Activated CD4-positive, alpha-beta T cell treated with anti-CD3 and anti-CD28 coated beads for 48 hours (primary cell): ENCODE measurements at places on chromosomes 5 and 9.

- DNase-seq: no peak
These were observed 23.6 kb upstream of the CSF1R start for GRCh38 chr5:150109921-150110320.

DNA sequence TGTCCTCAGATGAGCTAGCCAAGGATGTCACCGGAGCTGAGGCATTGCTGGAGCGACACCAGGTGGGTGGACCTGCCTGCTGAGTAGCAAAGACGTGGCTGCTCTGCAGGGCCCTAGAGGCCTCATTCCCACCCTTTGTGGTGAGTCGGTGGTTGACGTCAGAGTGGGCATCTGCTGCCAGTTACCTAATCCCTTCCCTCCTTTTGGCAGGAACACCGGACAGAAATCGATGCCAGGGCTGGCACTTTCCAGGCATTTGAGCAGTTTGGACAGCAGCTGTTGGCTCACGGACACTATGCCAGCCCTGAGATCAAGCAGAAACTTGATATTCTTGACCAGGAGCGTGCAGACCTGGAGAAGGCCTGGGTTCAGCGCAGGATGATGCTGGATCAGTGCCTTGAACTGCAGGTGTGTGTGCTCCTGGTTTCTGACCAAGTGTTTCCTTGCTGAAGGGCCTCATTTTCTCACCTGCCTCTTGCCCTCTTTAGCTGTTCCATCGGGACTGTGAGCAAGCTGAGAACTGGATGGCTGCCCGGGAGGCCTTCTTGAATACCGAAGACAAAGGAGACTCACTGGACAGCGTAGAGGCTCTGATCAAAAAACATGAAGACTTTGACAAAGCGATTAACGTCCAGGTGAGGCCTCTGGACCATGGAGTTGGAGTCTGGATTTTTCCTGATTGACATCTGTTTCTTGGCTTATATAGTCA, 48.9 kb downstream of the DYNC2I2 start:
- no peak for DNase-seq

GRCh38 chr5:143992496-143992895, 178.0 kb downstream of the YIPF5 start:
- DNase-seq: no peak

- DNase-seq: no peak
These were observed 250.8 kb downstream of the ENC1 start for GRCh38 chr5:74389531-74390305.

DNA sequence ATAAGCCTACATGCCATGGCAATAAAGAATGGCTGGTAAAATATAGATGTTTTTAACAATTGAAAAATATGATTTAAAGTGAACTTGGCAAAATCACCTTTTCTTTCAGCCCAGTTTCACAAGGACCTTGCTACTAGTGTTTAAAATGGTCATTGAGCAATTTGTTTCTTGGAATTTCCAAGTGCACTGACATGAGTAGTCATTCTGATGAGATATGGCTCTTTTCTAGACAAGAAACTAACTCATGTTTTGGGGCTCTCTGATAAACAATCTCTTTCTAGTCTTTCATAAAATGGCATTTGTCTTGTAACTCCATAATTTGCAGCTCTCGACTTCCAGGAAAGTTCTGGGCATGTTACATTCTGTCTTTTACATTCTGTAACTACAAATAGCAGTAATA, 176.8 kb downstream of the NR2F1-AS1 start:
- DNase-seq: no peak

DNA sequence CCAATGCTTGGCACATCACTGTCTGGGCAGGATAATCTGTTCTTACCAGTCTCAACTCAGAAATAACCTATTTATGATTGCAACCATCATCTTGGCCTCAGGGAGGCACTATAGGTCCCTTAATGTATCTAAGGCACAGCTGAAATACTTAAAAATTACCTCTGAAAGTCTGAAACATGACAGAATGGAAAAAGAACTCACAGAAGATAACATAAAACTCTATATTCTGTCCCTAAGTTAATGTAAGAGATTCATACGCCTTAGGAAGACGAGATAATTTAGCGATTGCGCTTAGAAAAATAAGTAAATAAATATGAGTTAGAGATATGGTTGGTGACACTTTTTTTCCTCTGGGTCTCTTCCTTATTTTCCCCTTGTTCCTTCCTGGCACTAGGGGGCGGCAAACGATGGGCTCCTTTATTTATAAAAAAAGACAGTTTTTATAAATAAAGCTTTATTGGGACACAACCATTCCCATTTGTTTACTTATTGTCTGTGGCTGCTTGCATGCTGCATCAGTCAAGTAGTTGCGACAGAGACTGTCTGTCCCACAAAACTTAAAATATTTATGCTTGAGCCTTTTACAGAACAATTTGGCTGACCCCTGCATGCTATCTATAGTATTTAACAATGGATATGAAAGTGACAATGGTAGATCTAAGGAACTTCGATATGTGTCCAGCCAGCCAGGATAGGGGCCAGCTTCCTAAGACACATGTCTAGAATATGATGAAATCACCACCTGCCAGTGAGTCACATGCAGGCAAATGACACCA, 79.6 kb downstream of the PDE4D start:
- DNase-seq: peak; percentile 45

DNA sequence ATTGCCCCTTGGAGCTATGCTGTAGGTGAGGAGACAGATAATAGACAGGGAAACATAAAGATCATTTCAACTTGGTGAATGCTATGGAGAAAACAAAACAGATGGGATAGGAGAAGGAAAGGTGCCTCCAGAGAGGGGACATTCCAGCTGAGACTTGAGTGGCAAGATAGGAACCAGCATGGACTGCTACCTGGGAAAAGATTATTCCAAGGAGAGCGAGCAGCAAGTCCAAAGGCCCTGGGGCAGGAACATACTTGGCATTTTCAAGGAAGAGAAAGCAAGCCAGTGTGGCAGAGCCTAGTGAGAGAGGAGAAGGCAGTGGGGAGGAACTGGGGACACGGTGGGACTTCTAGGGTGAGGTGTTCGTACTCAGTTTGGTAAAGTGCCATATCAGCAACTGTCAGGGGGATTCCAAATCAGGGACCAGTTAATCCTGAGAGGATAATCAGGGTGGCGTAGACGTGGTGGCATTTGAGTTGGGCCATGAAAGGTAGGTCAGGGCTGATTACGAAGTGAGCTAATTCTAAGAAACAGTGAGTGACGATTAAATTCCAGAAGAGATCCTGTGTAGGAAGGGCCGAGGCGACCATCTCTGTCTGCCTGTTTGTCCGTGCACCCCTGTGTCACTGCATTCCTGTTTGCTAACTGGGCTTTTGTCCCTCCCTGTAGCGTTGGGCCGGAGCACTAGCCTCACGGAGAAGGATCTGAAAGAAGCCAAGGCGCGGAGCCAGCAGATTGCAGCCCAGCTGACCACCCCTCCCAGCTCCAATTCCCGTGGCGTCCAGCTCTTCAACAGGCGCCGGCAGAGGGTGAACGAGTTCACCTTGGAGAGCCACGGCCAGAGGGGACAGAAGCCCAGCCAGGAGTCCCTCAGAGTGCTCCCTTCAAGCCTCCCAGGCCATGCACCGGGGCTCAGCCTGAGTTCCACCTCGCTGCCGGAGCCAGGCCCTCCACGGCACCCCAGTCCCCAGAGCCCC, 7.1 kb downstream of the SYNPO start:
- DNase-seq: no peak

DNA sequence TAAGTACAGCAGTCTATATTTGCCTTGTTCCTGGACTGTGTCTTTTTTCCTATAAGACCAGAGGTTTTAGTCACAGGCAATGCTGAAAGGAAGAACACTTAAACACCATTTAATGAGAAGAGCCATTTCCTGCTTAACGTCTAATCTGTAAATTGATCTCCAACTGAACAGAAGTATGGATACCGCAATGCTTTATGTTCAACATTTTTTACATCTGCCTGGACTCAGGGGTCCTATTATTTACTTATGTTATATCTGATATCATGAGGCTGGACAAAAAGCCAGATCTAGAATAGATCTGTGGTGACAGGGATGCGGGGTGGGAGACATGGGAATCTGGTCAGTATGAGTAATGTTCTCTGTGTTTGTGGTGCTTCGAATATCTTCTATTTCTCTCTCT, 334.6 kb upstream of the MPDZ start:
- no peak for DNase-seq

GRCh38 chr5:83964271-83964670, 243.6 kb upstream of the HAPLN1 start:
- DNase-seq: no peak

DNA sequence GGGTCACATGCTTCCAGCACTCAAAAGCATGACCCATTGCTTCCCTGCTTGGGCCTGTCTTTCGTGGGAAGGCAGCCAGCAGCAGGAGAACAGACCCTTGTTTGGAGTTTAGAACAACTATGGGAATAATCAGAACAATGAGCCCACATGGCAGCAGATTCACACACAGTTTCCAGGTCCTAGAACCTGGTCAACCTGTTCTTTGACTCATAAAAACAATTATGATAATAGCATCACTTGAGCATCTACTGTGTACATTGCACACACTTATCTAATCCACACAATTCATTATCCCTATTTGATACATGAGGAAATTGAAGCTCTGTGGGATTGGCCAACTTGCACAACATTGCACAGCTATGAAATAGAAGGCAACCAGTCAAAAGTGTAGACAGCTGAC, 41.7 kb downstream of the KLF4 start:
- DNase-seq: no peak

DNA sequence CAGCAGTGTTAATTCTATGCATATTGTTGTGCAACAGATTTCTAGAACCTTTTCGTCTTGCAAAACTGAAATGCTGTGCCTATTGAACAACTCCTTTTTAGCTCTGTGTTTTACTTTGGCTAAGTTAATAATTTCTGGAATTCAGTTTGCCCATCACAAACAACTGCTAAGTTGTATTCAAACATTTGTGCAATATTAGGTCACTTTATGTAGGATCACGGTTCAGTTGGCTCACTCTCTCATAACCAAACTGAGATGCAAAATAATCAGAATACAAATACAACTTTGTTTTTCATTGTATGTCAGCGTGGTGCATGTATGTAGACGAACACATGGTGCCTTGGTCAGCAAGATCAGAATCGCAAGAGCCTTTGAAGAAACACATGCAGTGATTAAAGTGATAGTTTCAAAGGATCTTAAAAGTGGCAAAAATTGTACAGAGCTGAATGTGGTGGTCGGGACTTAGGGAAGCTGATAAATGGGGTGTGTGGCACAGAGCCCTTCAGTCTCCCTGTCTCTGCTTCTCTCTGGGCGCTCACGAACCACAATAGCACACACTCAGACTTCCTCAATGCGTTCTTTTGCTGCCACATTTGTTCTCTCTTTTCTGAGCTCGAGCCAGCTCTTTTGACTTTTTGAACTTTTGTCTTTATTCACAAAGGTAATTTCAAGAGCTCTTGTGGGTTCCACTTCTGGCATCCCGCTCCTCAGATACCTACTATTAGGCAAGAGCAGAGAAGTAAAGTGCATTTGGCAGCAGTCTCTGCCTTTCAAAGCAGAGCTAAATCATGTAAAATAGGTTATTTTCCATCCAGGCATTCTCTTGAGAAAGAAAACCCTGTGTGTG, 112.4 kb upstream of the CTSL start:
- DNase-seq: no peak

DNA sequence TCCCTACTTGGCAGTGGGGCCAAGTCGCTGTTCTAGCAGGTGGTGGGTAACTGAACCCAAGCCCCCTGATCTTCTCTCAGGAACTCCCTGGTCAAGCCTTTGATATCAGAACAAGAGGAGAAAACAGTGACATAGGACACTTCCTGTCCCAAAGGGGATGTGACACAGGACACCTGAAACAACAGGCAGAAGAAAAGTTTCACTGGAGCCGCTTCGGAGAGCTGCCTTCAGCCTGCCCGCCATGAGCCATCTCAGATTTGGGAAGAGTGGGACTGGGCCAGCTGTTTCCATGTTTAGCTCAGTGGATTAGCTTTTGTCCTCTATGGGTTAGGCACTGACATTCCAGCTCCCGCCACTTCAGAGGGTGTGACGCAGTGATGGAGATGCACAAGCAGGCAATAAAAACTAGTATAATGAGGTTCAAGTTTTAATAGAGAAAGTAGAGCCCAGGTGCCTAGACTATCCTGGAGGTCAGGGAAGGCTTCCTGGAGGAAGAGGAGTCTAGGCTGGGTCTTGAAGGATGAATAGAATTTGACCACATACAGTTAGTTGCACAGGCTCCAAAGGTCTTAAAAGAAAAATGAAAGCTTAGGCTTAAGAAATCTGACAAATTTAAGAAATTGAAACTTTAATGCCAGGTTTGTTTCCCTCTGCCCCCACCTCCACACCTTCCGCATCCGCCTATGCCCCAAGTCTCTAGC, 104.1 kb upstream of the SPRY4 start:
- no peak for DNase-seq

GRCh38 chr5:178499352-178499751, 90.8 kb downstream of the COL23A1 start:
- DNase-seq: no peak

GRCh38 chr9:129467004-129467588, 153.8 kb downstream of the C9orf50 start:
- no peak for DNase-seq

DNA sequence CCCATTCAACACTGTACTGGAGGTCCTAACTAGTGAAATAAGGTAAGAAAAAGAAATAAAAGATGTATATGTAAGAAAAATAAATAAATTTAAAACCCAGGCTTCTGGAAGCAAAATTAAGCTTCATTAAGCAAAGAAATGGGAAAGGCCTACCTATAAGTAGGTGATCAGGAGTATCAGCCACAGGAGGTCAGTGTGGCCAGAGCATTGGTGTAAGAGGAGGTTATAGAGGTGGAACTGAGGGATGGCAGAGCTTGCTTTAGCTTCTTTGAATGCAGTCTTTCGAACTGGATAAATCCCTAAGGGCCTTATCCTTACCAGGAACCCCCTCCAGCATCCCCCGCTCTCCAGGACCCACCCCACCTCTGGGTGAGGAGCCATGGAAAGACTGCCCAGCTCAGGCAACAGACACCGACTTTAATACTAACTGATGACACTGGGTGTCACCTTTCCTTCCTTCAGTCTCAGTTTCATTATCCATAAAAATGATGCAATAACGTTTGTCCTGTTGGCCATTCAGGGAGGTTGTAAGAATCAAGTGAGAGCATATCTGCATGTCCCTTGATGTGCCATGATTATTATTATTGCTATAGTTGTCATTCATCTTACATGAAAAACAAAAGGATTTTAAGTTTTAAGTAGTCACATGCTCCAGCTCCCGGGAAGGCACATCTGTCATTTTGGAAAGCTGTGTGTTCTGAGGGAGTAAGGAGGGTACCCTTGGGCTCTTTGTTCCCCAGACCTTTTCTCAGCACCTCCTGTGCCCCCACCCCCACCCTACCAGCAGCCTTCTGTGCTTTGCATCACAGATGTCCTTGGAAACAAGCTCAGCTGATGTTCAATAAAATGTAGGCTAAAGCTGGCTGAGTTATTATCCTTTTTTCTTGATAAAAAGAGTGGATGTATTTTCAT, 50.8 kb upstream of the CTNNA1 start:
- no peak for DNase-seq

GRCh38 chr5:37251665-37252064, 2.5 kb upstream of the CPLANE1 start:
- no peak for DNase-seq

- DNase-seq: no peak
These were observed 197.5 kb downstream of the PCSK5 start for GRCh38 chr9:76087976-76088375.

GRCh38 chr5:71662381-71662780, 56.7 kb upstream of the CARTPT start:
- no peak for DNase-seq
